ENCODE measurements at places on chromosomes 12 and 14.

DNA sequence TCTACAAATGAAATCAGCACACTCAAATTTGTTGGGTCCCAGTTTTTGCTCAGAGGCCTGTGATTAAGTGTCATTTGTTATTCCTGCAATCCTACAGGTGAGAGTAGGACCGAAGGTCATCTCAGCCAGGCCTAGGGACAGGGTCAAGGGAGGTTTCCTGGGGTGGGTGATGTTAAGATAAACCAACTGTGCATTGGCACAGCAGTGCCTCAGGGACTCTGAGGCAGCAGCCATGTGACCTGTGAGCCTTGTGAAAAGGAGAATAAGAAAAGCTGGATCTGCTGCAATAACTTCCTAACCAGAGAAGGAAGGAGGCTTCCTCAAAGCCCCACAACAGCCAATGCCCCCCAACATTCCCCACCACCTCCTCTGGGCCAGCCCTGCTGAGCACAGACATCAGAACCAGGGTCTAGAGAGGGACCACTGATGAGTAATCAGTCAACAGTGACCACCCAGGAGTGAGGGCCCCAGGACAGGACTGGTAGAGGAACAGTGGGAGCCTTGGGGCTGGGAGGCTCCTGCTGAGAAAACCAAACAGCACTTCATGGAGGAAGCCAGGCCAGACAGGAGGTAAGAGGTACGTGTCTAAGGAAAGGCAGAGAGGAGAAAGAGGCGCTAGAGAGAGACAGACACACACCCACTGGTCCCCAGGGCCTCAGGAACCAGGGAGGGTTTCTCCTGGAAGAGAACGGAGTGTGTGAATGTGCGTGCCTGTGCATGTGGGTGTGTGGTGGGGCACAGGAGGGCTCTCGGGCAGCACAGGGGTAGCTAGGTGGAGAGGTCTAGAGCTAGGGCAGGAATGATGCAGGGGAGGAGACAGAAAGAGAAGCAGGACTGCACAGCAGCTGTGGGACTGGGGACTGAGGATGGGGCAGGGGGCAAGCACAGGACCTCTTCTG lies 82.4 kb downstream of the ITPK1 start:
- no peak for DNase-seq

DNA sequence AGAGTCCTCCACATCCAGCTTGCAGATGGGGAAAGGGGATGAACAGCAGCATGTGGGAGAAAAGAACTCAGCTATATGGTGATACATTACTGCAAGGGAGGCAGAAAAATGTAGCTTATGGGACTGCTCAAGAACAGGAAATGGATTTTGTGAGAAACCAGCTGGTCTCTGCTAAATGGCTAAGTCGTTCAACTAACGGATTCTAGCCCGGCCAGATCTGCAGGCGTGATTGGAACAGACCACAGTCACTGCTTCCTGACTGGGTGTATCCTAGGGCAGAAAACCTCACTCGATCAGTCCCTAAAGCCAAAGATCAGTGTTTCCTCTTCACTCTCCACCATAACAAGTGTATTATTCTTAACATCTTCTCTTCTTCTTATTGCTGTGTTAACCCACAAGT lies 8.1 kb upstream of the PTGDR start:
- DNase-seq, result no peak

DNA sequence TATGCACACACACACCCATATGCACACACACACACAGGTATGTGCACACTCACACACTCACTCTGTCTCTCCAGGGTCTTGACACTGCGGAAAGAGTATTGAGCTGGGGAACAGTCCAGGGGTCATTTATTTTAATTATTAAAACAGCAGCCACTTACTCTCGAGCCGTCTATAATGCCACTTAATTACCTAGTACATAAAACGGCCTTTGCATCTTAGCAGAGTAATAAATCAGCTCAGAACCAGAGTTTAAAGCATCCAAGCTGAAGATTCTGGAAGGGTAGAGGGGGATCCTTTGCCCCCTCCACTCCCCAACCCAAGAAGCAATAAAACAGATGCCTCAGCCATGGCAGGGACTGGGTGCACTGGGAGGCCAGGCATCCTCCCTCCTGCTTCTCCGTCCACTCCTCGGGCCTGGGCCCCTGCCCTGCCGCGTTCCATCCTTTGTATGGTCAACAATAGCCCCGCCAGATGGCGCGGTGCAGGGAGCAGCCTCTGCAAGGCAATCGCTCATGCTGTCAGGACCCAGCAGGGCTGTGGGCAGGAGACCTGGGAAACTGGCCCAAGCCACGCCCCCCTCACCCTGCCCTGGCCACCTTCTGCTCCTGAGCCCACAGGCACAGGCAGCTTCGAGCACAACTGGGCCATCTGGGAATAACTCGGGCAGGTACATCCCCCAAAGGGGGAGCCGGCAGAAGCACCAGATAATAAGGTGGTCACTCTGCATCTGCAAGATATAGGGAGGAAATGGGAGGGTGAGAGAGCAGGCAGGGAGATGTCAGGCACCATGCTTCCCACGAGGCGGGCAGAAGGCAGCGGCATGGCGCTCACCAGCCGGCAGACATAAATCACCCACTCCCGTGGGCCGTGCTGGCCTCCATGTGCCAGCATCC lies 40.9 kb downstream of the CCDC85C start:
- DNase-seq, result peak; percentile 50

- peak; percentile 29 for DNase-seq
Observed at GRCh38 chr14:35867280-35867629, 41.1 kb downstream of the BRMS1L start.

- DNase-seq, result no peak
Observed at GRCh38 chr12:39205969-39206368, 237.0 kb downstream of the KIF21A start.

GRCh38 chr14:105070760-105071137 lies 5.5 kb upstream of the GPR132 start:
- no peak for DNase-seq

DNA sequence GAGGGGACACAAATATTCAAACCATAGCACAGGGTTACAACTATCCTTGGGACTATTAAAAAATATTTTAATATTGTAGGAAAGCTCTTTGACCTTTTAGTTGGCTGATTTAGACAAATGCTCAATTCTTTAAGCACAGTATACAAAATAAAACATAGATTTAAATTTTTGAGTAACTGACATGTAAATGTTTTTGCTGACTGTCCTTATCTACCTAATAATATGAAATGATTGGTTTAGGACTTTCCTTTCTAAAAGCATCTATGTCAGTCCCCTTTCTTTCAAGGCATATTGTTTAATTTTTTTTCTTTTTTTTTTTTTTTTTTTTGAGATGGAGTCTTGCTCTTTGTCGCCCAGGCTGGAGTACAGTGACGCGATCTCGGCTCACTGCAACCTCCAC lies 16.5 kb upstream of the OR6J1 start:
- DNase-seq, result no peak

Data from fibroblast of skin of scalp (primary cell).